ENCODE measurements at places on chromosomes 2 and 18.

- DNase-seq: no peak
These were observed 70.0 kb downstream of the COL6A3 start for GRCh38 chr2:237343993-237344392.

GRCh38 chr18:79610461-79611039, 69.1 kb upstream of the CTDP1 start:
- DNase-seq: no peak

DNA sequence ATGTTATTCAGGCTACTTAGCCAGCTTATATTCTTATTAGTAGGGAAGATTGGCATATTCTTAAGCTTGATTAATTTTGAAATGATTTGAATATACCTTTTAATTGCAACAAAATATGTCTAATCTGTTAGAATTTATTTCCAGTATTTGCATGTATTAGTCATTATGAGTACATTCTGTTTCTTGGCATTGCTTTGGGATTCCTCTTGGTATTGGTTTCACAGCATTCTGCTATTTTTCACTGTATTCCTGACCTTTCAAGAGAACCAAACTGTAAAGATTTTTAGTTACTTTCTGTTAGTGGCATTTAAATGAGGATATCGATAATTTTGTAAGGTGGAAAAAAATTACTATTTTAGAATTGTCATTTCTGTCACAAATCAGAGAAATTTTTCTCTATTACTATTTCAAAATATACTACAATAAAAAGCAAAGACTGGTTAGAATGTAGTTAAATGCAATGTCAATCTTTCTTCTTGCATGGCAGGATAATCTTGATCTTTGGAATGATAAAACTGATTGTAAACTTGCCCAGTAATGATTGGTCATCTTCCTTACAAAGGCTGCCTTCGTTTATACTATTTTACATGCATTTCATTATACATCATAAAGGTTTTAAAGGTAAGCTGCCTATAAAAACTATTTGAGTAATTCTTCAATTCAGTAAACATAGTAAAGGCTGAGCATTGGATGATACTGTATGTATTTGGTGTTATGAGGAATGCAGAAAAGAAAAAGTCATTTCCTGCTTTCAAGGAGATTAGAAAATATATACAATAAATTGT, 86.1 kb downstream of the SLC4A10 start:
- DNase-seq: no peak

DNA sequence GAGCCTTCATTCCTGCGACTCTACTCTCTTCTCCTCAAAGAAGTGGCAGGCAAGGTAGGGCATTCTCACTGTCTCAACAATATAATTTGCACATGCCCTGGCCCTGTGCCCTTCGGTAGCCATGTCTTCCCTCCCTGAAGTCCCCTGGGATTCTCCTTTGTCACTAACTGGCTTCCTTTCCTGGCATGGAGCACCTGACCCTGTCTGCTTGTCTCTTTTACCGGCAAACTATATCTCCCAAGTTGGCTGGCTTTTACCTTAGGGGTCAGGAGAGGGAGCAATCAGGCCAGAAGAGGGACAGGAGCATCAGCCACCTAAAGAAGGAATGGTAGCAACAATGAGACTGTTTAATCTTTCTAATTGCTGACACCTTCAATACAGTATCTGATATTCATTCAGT, 51.9 kb upstream of the RMDN2 start:
- no peak for DNase-seq
